ENCODE measurements at places on chromosomes 2 and 18.

DNA sequence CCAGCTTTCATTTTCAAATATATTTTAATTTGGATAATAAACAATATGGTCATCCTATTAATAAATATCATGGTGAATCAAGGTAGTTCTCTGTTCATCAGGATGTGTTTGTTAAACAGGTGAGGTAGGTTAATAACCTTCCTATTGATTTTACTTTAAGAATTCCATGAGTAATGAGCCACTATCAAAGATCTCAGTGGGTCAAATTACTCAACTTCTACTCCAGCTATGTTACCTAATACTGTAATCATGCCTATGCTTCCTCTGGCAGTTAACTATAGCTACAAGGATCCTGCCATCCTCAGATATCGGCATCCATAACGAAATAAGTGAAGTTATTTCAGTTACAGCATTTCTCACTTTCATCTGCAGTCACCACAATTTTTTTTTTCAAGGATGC lies 289.6 kb upstream of the SLC8A1 start:
- DNase-seq: no peak

DNA sequence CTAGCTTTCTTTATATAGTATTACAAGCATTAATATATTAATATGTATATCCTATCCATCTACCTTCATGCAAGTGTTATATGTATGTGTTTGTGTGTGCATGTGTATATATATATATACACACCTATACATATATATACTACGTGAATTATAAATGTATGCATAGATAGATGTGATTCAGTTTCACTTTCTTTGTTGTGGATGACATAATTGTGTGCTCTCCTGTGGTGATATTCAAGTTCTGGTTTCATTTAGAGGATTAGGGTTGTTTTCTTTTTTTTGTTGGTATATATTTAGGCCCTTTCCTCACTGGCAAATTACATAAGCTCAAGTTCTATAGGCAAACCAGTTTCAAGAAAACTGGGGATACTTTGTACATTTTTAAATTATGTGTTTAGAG lies 225.7 kb upstream of the FANCL start:
- no peak for DNase-seq

DNA sequence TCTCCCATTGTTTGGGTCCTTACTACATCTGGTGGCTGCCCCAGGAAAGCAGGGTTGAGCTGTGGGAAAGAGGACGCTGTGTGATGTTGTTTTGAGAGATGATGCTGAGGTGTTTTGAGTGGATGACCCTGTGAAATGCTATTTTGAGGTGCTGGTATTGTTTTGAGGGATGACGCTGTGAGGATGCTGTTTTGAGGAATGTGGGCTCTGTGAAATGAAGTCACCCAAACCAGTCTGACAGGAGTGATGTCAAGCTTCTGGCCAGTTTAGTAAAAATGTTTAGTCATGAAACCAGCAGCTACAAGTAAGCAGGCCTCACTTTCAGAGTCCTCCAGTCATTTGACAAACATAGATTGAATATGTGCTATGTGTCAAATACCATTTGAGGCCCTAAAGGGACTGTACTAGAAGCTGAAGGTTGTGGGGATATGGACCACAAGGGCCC lies 16.1 kb upstream of the PUM2 start:
- DNase-seq: no peak

DNA sequence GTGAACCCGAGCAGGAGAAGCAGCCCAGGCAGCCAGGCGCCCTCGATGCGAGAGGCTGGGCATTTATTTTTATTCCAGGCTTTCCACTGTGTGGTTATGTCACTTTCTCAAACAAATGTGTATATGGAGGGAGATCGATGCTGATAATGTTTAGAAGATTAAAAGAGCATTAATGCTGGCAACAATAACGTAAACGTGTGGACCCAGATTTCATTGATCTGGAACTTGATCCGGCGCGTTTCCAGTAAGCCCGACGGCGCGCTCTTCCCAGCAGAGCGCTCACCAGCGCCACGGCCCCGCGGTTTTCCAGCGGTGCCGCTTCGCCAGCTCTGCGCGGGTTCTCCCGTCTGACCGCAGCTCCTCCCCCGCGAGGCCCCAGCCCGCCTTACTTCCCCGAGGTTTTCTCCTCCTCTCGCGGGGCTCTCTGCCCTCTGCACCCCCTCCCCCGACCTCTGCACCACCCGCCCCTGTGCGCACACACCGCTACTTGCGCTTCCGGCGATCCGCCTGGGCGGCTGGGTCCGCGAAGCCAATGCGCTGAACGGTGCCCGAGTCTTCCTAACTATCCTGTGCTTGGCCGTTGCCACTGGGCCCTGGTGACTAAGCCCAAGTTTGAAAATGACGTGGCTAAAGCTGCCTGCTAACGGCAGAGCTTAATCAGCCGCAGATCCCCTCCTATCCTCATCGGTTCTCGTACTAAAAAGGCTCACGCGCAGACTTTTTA lies 6.1 kb downstream of the ONECUT2 start:
- DNase-seq: peak; percentile 77

DNA sequence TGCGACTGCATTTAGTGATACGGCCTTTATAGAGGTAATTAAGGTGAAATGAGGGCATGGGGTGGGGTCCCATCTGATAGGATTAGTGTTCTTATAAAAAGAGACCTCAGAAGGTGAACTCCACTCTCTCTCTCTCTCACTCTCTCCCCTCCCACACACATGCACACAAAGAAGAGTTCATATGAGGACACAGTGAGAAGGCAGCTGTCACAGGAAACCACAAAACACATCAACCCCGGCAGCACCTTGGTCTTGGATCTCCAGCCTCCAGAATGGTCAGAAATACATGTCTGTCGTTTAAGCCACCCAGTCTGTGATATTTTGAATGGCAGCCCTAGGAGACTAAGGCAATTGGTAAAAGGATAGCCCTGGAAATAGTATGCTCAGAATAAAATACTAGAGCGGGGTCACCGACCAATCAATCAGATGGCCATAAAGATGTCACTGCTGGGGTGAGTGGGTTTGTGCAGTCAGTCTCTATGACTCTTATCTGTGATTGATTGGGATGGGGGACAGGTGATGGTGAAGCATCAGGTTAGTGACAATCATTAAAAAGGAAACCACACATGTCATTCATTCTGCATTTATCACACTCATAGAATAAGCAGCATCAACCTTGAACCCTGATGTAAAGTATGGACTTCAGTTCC lies 118.9 kb upstream of the POU3F3 start:
- DNase-seq: no peak

- DNase-seq: no peak
Measured at GRCh38 chr18:63446266-63446665, 24.0 kb upstream of the VPS4B start.

- no peak for DNase-seq
Measured at GRCh38 chr2:150339951-150340350, 147.5 kb downstream of the RND3 start.

- no peak for DNase-seq
Measured at GRCh38 chr2:171266102-171266501, 105.4 kb upstream of the TLK1 start.

DNA sequence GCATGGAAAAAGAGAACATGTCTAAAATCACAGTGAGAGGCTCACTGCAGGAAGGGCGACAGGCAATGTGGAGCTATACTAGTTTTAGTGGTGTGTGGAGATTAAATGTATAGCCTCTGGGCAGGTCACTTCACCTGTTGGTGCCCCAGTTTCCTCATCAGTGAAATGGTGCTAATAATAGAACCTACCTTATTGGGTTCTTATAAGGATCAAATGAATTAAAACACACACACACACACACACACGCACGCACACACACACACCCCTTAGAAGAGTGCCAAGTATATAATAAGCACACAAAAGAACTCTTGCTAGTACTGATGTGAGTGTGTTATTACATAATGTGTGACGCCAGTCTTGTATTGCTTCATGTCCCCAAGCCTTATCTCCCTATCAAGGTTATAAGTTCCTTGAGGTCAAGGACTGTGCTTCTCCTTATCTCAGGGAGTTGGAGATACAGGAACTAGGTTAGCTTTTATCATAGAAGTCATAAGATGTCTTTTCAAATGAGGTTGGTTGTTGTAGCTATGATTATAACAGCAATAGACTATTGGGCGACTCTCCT lies 98.0 kb upstream of the CXCR4 start:
- no peak for DNase-seq

DNA sequence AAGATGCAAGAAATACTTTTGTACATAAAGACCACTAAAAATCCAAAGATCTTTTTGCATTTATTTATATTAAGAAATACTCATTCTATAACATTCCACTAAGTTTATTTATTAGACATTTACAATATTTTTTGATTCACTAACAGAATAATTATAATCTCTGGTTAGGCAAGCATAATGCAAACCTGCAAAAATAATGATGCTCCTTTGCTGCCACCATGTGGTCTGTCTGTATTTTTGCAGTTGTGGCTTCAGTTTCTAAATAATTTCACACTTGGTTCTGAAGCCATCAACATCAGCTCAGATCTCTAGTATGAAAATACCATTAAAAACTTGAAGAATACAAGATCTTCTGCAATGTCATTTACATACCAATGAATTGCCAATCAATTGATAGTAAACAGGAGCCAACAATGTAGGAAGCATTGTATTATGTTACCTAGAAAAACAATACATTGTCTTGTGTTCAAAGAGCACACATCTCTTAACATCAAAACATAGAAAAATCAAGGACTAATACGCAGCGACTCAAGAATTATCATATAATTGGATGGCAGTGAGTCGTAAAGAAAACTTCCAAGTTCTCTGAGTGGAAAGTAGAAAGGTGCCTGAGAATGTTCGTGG lies 28.8 kb upstream of the WDR75 start:
- peak; percentile 47 for DNase-seq

DNA sequence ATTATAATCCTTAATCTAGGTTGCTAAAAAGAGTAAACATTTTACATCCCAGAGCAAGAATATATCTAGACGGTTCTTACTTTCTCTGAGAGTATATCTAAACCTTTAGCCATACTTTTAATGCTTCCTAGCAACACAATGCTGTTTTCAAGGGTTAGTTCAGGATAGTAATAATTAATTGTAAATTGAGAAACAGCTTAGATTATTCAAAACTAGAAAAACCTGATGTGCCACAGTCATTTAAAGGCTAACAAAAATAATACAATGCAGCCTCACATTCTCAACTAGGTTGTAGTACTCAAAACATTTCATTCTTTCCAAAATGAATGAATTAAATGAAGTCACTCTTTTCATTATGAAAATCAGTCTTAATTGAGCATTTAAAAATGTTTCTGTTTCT lies 103.2 kb upstream of the OTX1 start:
- DNase-seq: no peak

DNA sequence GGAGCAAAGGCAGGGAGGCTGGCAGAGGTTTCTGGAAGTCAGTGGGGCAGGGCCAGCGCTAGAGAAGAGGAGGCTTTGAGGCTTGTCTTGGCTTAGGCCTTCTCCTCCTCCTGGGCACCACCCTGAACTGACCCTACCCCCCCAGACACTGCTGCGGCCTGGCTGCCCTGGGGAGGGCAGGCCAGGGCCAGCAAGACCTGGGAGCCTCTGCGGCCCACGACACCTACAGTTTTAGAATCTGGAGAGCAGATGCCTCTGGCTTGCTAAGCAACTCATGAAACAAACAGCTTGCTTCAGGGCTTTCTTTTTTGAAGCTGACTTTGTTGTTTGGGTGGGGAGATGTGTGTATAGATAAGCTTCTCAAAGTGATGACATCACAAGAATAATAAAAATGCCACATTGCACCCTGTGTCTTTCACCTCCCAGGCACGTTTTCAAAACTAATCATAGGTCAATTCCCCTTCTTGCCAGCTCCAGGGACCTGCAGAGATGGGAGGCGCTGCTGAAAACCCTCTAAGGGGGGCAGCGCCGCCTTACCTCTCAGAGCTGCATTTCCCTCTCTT lies 46.2 kb upstream of the SMAD7 start:
- no peak for DNase-seq

- no peak for DNase-seq
Measured at GRCh38 chr2:233990261-233990798, 60.2 kb upstream of the SPP2 start.

DNA sequence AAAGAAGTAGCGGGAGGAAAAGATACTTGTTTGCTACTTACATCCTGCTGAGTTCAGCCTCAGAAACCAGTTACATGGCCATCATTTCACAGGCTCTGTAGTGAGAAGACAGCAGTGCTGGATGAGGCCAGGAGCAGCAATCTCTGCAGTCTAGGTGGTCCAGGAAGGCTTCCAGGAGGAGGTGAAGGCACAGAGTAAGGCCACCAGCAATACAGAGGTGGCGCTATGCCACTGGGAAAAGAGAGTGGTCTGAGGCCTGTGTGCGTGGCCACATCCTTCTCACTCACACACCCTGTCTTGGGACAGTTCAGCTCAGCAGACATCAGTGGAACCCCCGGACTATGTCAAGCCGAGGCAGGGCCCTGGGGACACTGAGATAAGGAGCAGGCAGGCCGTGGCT lies 162.7 kb downstream of the KLHL29 start:
- DNase-seq: no peak

GRCh38 chr18:48548011-48548771 lies 9.4 kb downstream of the CTIF start:
- DNase-seq: peak; percentile 55

GRCh38 chr2:44186810-44187209 lies 18.1 kb downstream of the PPM1B start:
- no peak for DNase-seq

GRCh38 chr2:181972431-181973170 lies 13.1 kb upstream of the PPP1R1C start:
- no peak for DNase-seq

DNA sequence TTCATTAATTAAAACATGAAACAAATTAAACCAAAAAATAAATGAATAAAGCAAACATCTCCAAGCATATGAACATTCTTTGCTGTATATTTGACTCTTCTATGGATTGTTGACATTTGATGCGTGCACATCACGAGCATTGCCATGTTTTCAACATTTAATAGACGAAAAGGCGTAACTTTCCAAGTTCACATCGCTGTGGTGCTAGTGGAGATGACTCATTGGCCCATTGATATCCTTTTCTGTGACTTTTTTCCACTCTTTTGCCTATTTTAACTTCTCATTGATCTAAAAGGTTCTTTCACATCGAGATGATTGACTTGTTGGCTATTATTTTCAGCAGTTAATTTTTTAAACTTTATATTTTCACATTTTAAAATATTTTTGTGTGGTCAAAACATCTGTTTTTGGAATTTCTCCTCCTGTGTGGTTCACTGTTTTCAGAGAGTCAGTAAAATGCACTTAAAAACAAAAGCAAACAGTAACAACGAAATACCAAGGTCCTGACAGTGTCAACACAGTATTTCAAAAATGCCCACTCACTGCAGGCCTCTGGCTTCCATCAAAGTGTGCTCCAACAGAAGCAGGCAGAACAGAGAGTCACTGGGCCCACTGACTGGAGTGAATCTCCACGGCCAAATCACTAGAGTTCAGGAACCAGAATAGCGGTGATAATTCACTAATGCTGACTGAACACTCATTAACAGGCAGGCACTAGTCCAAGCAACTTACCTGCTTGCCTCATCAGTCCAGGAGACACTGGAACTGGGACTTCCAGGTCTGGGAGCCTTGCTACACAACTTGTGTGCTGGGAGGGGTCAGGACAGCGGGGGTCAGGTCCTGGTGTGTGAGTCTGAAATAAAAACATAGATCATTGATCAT lies 372.2 kb upstream of the SMIM21 start:
- no peak for DNase-seq

- no peak for DNase-seq
Measured at GRCh38 chr2:64119369-64119768, 24.9 kb downstream of the PELI1 start.
